ENCODE measurements at places on chromosomes 4 and X.

DNA sequence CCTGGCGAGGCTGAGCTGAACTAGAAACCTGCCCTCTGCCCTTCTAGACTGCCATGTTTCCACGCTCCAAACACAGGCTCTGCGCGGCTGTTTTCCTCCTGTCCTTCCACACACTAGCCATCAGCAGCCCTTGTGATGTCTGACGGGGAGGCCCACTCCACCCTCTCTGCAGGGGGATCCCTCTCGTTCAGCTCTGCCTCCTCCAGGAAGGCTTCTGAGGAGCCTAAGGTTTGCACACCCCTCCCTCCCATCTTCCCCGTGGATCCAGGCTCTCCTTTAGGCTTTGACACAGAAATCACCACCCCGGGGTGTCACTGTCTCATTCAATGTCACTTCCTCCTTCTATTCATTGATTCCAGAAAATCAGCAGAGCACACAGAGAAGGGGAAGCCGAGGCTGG lies 38.6 kb upstream of the CRMP1 start:
- DNase-seq = no peak

- no peak for DNase-seq
Observed at GRCh38 chr4:121574618-121575017, 122.2 kb downstream of the ANXA5 start.

GRCh38 chrX:64805683-64806082 lies 170.6 kb downstream of the ZC4H2 start:
- no peak for DNase-seq

DNA sequence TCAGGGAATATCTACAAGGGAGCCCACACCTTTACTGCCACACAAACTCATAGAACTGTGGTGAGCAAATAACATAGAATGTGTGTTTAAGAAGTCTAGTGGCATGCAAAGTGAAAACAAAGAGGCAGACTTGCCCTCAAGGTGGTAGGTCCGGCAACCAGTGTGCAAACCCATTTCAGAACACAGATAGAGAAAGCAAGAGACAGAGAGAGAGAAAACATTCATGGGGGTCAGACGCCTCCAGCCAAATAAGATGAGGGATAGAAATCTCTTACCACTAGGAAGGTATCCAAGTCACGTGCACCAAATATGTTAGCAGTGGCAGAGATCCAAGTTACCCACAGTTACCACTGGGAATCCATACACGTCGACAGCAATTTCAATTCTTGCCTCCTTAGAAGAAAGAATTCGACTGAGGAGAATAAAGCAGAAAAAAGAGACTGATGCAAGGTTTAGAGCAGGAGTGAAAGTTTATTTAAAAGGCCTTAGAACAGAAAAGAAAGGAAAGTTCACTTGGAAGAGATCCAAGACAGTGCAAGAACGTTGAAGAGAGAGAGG lies 252.8 kb downstream of the NAP1L3 start:
- no peak for DNase-seq

- no peak for DNase-seq
Observed at GRCh38 chr4:116088771-116089170, 975.4 kb upstream of the NDST4 start.

- DNase-seq = peak; percentile 63
Observed at GRCh38 chr4:101345596-101346350, 1.6 kb downstream of the PPP3CA start.

DNA sequence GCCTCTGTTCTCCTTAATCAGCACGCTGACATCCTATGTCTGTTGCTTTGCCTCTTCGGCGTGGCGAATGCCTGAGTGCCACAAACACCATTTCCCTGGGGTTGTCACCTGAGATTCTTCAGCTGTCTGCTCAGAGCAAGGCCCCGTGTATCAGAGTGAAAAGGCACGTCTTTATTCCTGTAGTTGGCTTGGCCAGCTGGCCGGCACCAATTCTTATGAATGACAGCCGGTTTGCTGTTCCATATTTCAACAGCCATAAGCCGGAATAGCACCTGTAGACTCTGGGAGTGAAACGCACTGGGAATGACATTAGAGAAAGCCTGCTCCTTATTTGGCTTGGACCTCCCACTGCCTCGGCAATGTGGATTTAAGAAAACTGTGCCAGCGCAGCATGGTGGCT lies 89.3 kb downstream of the MGST2 start:
- no peak for DNase-seq

DNA sequence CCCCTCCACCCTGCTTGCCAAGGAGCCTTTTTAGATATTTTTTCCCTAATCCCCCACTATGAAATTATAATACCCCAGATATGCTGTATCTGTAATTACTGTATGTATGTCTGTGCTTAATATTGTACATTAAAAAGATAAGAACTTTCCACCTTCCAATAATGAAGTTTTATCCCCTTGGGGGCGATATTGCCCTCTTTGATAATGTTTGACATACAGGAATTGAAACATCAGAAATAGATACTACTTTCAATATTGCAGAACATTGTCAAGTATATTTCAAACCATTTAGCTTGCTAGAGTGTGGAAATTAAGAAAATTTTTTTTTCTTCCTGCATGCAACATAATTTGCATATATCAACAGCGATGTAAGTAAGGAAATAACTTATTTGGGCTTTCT lies 58.9 kb downstream of the NAF1 start:
- peak; percentile 13 for DNase-seq

GRCh38 chrX:100871594-100872560 lies 2.3 kb downstream of the NOX1 start:
- DNase-seq = no peak

DNA sequence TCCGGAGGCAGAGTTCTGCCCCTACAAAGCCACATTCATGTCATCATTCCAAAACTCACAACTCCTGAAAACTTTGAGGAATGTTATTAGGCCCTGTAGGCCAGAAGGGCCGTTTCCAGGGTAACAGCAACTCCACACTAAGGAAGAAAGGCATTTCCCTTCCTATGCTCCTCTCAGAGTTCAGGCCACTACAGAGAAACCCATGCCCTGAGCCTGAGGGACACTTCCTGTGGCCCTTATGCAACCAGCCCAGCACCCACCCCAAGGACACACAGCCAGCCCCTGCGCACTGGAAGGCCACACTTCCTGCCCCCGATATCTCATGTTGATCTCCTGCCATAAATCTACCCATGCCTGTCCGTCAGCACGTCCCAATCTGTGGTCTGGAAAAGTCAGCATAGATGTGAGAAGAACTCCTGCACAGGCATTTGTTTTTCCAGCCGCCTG lies 289.3 kb downstream of the BCOR start:
- no peak for DNase-seq

GRCh38 chr4:57499786-57500185 lies 389.6 kb upstream of the IGFBP7 start:
- DNase-seq = no peak

DNA sequence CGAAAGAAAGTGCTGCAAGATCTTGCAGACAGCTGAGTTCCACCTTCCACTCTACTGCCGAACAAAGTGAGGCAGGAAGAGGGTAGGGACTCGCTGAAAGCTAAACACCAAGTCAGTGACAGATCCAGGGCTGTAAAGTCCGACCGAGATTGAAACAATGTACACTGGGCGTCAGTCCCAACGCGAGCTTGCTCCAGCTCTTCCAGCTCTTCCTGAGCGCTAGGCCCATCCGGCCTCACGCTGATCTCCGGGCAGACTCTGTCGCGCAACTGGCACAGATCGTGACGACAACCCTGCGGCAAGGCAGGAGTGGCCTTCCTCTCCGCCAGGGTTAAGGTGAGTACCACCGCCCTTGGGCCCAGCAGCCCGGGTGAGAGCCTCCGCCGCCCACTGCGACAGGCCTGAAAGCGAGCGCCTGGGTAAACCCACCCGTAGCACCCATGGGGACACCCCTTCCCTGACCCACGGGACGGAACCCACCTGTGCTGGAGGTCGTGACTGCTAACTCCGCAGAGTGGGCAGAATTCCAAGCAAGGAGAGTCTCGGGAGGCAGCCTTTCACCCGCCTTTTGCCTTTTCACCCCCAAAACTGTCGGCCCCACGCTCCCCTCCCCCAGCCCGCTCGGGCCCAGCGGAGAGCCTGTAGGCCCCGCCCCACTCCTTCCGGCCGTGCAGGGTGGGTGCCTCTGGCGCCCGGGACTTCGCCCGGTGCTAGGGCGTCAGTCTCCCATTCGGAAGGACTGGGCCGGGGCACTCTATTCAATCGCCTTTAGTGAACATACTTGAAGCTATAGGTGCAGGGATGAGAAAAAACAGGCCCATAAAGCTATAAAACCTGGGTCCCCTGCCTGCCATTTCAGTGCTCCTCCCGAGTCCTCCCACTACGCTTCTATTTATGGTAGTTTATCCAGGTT lies at the start of gene TMLHE:
Gene TMLHE, minus strand, starts transcription at position 641 of the 913 bp plus-strand sequence. CDS start 67,676 bp downstream, outside the sequence.
- peak; percentile 71 for DNase-seq

GRCh38 chr4:140185412-140186081 lies 31.6 kb upstream of the MAML3 start:
- DNase-seq = no peak

DNA sequence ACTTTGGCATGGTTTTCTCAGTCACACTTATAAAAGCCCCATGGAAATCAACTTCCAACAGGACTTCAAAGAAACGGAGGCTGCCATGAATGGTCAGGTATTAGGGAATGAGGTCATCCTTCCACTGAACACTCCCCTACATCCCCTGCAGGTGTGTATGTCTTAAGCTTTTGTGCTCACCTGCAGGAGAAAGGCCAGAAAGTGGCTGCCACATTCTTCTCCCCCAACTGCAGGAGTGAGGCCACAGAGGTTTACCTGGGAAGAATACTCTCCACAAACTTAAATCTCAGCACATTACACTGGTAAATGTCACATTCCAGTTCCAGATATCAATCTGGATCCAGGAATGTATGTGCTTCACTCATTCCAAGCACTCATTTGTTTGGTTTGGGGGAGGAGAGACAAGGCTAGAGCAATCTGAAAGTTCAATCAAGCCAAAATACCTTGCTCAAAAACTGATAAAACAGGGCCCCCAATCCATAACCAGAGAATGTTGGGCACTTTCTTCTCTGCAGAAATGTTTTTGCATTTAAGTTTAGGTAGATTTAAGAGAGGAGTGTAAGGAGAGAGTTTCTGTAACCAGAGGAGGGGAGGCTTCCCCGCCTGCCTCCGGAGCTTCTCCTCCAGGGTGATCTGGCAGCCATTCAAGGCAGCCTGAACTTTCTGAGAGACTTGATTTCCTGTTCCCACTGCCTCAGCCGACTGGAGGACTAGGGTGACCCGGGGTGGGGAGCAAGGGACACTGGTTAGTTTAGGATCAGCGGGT lies 15.4 kb downstream of the FAM9C start:
- DNase-seq = no peak

GRCh38 chrX:40733706-40734105 lies 1.6 kb downstream of the MED14 start:
- no peak for DNase-seq

DNA sequence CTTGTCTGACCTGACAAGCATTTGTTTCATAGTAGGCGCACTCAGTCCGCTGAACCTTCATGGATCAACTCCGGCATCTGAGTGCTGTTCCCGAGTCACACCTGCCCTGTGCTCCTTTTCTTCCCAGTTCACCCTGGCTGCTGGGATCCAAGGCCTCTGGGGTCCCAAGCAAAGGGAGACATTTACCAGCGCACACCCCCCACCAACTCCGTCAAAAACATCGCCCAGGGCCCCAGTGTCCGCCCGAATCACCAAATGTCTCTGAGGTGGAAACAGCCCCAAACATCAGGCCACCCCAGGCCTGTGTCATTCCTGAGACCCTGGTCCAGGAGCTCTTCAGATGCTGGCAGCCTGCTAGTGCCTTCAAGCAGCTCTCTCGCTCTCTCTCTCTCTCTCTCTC lies 5.1 kb downstream of the BLOC1S4 start:
- DNase-seq = no peak

- DNase-seq = no peak
Observed at GRCh38 chr4:3745886-3746656, 20.1 kb upstream of the ADRA2C start.

DNA sequence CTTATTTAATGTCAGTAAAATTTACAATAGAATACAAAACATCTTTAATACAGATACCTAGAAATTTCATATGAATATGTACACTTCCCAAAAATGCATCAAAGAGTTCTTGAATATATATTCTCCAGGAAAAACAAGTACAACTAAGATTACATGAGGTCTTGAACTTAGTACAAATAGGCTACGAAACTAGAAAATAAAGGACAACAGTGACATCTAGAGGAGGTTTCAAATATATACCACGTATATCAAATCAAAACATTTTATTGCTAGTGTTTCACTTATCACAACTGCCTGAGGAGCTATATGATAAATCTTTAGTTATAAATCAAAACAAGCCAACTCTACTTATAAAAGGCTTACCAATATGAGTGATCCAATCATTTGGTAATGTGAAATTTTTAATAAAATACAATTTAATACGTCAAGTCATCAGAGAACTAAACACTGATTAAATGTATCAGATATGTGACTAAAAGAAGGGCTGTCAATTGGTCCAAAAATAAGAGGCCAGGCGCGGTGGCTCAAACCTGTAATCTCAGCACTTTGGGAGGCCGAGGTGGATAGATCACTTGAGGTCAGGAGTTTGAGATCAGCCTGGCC lies 36.6 kb downstream of the ANAPC10 start:
- no peak for DNase-seq

DNA sequence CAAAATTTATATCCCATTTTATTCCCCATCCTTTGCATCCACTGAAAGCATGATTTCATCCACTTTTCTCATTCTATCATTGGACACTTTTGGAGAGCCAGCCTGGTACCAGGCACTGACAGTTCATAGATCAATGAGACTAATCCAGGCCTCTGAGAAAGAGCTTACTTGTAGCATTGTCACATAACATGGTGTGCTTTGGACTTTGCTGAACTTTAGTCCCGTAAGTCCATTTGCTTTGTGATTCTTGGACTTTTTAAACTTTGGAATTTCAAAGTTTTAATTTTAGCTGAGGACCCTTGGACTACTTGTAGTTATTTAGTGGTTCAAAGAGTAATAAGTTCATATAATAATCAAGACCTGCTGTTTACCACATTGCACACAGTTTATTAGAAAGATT lies 11.5 kb downstream of the LIAS start:
- no peak for DNase-seq

- no peak for DNase-seq
Observed at GRCh38 chrX:154351183-154352011, 23.0 kb downstream of the FLNA start.

DNA sequence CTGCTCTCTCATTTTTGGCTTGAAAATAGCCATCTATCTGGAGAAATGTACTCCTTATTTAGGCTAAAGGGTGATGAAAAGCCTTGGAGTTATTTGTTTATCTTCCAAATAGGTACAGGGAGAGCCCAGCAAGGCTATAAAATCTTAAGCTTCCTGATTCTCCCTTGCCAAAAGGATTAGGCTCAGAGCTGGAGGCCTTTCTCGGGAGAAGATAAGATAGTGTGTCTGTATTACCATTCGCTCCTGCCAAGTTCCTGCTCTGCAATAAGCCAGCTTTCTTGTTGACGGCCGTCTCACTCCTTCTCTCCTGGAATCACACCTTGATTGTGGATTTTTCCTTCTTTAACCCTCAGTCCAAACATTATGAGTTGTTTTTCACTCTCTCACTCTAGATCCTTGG lies 171.8 kb upstream of the TTC29 start:
- no peak for DNase-seq

DNA sequence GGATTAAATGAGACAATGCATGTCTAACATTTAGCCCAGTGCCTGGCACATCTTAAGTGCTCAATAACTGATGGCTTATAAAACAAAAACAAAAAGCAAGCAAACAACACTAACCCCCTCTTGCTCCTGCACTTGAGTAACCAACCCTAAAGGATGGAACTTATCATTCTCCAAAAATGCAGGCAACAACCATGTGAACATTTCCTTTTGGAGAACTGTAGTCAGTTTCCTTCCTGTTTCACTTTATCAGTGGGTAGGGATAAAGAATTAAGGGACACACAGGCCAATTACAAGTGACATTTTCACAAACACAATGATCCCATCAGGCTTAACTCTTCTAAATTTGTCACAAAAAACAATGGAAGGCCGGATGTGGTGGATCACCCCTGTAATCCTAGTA lies 30.4 kb downstream of the RPS3A start:
- no peak for DNase-seq

GRCh38 chrX:22057667-22058066 lies 25.5 kb downstream of the PHEX start:
- peak; percentile 25 for DNase-seq

Data from GM06990 (cell line).